ENCODE measurements at places on chromosomes 16 and 17.
A peak's percentile ranks its signal among the peaks of the same experiment; 100 is the strongest.

DNA sequence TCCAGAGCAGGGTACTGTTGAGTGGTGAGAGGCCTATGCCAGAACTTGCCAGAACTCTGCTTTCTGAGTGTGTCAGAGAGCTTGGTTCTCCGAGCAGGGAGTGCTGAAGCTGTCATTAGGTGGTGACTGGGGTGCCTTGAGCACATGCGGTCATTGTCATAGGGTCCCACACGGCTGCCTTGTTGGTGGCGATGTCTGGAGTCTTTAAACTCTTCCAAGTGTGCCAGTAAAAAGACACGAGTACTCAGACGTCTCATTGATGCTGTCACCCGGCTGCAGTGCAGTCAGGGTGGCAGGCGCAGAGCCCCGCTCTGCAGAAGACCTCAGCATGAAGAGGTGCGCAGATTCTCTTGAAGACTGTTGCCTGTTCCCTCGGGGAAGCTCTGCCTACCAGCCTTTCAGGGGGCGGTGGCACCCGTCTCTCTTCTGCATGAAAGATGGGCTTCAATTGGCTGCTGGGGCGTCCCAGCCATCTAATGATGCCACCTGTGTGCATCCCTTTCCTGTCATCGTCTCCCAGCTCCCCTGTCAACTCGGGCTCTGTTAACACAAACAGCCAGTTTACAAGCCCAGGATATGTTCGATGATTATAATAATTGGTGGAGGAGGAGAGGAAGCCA is 58.3 kb downstream of the NKD1 start:
- no peak for DNase-seq

DNA sequence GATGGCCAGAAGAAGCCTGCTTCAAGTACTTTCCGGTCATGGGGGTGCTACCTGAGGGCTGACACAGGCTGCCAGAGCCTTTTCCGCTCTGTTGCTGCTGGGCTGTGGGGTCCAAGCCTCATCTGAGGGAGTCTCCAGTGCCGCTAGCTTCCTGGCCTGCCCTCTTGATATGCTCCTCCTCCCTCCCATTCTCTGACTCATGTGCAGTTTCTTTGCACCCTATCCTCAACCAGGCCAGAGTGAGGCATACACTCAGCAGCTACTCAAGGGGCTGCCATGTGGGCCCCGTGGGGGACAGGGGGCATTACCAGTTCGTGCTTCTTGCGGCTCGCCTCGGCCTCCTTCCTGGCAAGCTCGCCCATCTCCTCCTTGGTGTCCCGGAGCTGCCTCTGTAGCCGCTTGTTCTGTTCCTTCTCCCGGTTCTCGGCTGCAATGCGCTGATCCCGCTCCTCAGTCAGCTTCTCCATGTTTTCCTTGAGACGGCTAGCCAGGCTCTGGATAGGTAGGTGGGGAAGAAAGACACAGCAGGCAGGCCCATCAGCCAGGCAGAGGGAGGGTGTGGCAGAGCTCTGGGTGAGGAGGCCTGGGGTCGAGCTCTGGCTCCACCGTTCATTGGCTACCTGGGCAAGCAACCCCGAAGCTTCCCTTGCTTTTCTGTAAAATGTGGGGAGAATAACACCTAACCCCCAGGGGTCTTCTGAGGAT is 43.8 kb downstream of the PIPOX start:
- DNase-seq = no peak

GRCh38 chr17:50349243-50349600 is 3.3 kb downstream of the XYLT2 start:
- DNase-seq = no peak

- DNase-seq = no peak
Observed at GRCh38 chr16:53826658-53827057, 122.7 kb downstream of the FTO start.

GRCh38 chr16:55351936-55352335 is 27.9 kb downstream of the IRX6 start:
- DNase-seq = no peak

DNA sequence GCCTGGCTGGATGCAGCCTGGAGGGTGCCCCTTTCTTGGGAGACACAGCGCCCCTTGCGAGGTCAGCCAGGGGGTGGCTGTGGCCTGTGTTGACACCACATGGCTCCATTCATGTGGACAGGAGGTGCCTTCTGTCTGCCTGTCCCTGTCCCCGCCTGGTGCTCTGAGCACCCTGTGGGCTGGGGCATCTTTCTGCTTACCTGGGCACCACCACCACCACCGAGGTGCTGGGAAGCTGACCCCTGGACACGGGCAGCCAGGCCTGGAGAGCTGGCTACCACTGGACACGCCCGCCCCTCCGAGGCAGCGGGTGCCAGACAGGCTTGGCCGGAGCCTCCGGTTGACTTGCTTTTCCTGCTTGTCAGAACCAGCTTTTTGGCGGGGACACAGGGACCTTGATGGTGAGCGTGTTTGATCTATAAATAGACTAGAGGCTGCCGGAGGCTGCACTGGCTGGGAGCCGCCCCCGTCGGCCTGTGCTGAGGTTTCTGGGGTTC is 121.3 kb upstream of the GSE1 start:
- no peak for DNase-seq

GRCh38 chr17:33837281-33837680 is 417.8 kb upstream of the CCL2 start:
- no peak for DNase-seq

GRCh38 chr16:66858740-66859396 is 14.7 kb downstream of the CA7 start:
- no peak for DNase-seq

- DNase-seq = no peak
Observed at GRCh38 chr16:21276090-21276489, 2.0 kb downstream of the CRYM start.

DNA sequence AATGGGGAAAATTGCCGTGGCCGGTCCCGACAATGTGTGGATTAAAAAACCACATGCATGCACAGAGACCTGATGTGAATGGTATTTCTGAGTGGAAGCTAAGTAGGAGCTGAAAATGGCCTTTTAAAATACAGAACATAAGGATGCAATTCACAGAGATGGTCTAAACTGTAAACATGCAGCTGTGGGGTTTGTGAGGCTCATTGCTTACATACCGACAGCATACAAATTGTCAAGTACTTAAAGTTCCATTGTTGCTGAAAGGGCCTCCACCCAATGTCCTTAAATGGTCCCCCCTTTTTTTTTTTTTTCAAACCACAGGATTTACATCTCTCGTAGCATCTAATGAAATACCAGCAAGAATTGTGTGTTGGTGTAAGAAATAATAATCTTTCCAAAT is 523.2 kb downstream of the MAF start:
- no peak for DNase-seq

DNA sequence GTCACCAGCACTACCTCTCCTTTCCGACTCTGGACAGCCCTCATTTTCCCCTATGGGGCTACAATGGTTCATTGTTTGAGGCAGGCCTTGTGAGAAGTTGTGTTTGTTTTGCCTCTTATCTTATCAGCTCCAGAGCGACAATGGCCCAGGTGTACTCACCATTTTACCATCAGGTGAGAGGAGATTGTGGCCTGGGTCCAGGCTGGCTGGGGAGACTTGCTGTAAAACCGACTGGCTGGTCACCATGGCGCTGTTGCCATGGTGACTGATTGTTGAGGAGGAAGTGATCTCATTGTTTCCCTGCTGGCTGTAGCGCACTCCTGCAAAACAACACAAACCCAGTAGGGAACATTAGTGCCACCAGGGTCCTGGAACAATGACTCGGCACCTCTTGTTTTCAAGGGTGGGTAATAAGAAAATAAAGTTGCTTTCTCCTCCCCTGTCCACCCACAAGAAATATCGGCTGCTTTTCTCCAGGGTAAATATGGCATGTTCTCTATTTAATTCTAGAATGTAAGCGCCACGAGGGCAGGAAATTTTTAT is 34.4 kb downstream of the HNF1B start:
- peak; percentile 80 for DNase-seq

DNA sequence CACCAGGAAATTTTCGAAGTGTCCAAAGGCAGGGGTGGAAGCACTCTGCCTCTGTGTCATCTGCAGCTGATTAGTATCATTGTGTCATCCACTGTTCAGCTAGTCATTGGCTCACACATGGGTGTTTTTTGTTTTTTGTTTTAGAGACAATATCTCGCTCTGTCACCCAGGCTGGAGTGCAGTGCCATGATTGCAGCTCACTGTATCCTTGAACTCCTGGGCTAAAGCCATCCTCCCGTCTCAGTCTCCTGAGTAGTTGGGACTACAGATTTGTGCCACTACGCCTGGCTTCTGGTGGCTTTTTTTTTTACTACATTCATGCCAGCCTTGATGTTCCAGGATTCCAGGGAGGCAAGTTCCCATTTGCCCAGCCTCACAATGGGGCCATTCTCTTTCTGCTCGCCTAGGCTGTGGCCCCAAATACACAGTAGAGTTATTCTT is 32.5 kb upstream of the MYO18A start:
- DNase-seq = no peak

GRCh38 chr17:79945591-79946255 is 89.9 kb downstream of the TBC1D16 start:
- DNase-seq = no peak

GRCh38 chr16:19168371-19169081 is 486 bp downstream of the SYT17 start:
- peak; percentile 79 for DNase-seq

- no peak for DNase-seq
Observed at GRCh38 chr16:50771366-50771765, 29.5 kb downstream of the CYLD start.

- peak; percentile 18 for DNase-seq
Observed at GRCh38 chr17:20300436-20300934, 166.9 kb downstream of the LGALS9B start.

Data from NCI-H2081 (cell line).